Bone marrow (tissue), 2 donors: ENCODE measurements at places on chromosomes 5 and 9.

GRCh38 chr9:23821375-23822181 lies 4.5 kb downstream of the ELAVL2 start:
- DNase-seq: no peak

DNA sequence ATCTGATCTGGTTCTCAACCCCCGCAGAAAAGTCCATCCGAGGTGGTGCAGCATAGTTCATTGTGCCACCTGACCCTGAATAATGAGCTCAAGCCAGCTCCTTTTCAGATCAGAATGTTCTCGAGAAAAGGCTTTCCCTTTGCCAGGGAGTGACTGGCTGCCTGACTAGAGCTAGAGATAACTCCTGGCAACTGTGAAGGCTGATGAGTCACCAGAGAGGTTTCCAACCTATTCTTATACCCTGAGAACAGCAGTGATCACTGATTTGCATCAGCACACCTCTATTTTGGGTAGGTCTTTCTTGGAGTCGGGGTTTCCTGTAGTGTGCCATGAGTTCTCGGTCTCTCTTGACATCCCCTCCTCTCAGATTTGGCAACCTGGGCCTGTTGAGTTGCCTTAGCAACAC lies 127.9 kb downstream of the PIK3R1 start:
- no peak for DNase-seq

DNA sequence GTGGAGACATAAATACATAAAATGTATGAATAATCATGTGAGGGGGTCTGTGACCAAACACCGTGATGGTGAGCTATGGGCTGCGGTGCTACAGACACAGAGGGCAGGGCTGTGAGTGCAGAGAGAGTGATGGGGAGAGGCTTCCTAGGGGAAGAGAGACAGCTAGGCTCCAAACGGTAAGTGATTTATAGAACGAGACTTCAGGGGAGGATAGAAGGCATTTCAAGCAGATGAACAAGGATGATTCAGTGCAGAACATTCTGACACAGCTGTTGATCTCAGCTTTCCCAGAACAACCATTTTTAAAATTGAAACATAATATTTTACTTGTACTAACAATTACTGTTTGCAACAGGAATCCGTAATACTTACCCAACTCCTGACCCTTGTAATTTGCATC lies 100.7 kb downstream of the GAS1 start:
- no peak for DNase-seq

DNA sequence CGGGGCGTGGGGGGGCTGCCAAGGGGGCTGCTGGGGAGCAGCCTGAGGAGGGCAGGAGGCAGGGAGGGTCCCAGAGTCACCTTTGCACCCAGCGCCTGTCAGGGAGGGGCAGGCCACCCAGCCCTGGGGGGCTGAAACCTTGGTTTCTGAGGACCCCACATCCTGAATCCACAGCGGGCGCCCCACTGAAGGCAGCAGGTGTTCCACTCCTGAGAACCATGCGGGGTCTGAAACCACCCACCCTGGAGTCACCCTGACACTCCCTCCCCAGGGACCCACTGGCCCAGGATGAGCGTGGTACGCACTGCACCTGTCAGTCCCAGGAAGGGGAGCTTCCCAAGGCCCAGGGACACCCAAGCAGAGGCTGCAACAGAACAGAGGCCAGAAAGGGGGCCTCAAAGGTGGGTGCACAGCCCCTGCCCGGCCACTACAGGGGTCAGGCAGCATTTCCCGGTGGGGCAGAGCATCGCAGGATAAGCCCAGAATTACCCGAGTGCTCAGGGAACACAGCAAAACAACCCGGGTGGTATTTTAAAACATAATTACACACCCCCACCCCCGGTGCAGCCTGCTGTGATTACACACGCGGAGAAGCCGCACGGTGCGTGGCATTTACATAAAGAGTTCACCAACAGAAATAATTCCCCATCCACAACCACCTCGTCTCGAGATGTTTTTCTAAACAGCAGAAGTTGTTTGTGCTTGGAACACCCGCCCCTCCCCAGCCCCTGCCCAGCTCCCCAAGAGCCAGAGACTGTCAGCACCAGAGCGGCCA lies 57.3 kb upstream of the UBAC1 start:
- no peak for DNase-seq

GRCh38 chr5:40220260-40220659 lies 459.5 kb upstream of the PTGER4 start:
- no peak for DNase-seq

GRCh38 chr5:72511774-72512592 lies 4.8 kb upstream of the ZNF366 start:
- no peak for DNase-seq

DNA sequence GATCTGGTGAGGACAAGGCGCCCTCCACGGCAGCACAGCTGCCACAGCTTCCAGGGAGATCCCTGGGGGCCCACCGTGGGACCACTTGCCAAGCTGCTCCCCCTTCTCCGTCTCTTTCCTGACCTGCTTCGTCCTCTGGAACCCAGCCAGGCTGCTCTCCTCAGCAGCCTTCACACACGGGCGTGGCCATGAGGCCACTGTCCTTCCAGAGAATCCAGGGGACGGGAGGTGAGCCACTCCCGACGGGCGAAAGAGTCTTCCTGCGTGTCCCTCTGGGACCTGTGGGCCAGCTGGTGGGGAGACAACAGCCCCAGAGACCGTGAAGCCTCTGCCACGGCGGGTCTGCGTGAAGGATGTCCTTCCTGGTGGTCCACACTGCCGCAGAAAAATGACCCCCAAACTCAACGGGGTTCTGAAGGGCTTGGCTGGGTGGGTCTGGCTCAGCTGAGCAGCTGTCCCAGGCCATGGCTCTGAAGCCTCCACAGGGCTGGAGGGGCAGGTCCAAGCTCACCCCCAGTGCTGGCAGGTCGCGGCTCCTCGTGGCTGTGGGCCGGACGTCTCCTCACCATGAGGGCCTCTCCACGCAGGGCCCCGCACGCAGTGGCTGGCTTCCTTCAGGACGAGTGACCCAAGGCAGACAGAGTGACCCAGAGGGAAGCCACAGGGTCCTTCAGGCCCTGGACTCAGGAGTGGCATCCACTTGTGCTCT lies 47.4 kb upstream of the NKD2 start:
- DNase-seq: no peak

GRCh38 chr5:109907189-109907588 lies 217.5 kb downstream of the MAN2A1 start:
- DNase-seq: no peak

DNA sequence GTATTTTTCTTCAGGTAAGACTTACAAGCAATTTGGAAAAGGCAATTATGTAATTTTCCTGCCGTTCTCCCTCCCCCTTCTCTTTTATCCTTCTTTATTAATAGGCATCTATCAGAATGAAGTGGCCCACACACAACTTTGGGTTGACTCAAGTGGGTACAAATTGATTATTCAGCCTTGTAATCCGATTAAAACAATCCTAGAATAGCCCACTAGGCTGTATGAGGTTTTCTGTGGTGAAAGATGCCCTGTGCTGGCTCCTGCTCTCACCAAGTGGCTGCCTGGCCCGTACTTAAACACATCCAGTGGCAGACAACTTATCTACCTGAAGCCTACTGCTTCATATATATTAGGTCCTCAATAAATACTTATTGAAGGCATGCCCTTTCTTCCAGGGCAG lies 177.3 kb upstream of the C9orf72 start:
- DNase-seq: no peak

- DNase-seq: no peak
Observed at GRCh38 chr5:100746730-100747129, 156.4 kb downstream of the ST8SIA4 start.

GRCh38 chr9:129104051-129104450 lies 6.5 kb downstream of the CRAT start:
- DNase-seq: no peak

GRCh38 chr5:6574537-6575245 lies 58.2 kb downstream of the NSUN2 start:
- no peak for DNase-seq

GRCh38 chr5:74885170-74885569 lies 19.0 kb upstream of the FAM169A start:
- DNase-seq: no peak
